SK-N-SH treated with all-trans-retinoic acid at 6 μM for 48 hours (cell line): ENCODE measurements at places on chromosomes 7 and 10.

DNA sequence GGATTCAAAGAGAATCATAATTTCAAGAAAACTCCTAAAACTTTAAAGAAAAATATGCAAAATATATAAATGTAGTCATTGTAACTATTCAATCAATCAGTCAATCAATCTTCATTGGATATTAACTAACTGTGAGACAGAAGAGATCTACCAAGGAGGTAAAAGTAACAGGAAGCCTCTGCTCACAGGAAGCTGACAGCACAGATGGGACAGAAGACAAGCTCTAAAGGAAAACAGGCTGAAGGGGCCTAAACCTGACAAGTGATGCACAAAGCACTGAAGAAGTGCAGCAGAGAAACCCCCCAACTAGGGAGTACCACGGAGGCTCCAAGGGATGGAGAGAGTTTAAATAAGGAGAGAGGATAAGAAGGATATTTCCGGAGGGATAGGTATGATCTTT is 173.0 kb downstream of the SKAP2 start:
- ATAC-seq, result no peak

DNA sequence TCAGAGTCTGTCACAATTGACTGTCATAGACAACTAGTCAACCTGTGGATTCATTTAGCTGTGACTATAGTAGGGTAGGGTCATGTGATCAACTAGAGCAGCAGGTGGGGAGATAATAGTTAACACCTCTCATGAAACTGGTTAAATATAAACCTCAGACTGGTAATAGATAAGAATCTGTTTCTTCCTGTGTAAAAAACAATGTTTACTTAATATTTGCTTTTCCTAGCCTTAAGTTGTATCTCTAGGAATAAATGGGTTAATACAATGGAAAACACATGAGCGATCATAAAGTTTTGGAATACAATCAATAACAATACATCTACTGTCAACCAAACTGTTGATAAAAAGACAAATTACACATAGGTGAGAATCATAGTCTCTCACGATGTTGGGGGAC is 43.4 kb upstream of the ITGB8 start:
- no peak for ATAC-seq

DNA sequence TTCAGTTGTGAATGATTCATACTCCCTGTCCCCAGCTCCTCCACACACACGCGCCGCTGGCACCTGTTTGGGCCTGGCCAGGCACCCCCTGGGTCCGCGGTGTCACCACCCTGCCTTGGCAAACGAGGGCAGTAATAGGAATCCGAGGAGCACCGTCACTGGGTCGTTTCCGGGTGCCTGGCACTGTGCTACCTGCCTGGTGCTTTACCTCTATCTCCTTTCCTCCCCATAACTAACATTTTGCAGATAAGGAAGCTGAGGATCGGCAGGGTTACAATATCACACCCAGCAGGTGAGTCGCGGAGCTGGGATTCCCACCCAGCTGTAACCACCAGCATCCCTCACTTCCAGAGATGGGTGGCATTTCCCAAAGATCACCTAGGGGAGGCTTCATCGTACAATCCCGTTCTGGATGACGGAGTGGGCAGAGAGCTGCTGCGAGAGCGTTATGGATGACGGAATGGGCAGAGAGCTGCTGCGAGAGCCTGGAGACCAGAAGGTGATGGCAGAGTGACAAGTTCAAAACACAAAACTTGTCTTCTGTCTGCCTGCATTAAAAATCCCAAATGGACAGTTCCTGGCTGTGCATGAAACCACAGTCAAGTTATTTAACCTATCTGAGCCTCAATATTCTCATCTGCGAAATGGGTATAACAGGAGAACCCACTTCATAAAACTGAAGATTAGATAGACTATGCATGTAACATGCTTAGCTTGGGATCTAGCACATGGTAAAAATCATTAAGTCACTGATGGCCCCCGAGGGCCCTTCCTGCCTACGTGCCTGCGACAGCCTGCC is 1.1 kb upstream of the HSPA12A start:
- no peak for ATAC-seq

GRCh38 chr7:92608380-92609322 is 18.5 kb upstream of the FAM133B start:
- no peak for ATAC-seq

GRCh38 chr10:72045586-72045985 is 42.8 kb downstream of the SPOCK2 start:
- no peak for ATAC-seq

DNA sequence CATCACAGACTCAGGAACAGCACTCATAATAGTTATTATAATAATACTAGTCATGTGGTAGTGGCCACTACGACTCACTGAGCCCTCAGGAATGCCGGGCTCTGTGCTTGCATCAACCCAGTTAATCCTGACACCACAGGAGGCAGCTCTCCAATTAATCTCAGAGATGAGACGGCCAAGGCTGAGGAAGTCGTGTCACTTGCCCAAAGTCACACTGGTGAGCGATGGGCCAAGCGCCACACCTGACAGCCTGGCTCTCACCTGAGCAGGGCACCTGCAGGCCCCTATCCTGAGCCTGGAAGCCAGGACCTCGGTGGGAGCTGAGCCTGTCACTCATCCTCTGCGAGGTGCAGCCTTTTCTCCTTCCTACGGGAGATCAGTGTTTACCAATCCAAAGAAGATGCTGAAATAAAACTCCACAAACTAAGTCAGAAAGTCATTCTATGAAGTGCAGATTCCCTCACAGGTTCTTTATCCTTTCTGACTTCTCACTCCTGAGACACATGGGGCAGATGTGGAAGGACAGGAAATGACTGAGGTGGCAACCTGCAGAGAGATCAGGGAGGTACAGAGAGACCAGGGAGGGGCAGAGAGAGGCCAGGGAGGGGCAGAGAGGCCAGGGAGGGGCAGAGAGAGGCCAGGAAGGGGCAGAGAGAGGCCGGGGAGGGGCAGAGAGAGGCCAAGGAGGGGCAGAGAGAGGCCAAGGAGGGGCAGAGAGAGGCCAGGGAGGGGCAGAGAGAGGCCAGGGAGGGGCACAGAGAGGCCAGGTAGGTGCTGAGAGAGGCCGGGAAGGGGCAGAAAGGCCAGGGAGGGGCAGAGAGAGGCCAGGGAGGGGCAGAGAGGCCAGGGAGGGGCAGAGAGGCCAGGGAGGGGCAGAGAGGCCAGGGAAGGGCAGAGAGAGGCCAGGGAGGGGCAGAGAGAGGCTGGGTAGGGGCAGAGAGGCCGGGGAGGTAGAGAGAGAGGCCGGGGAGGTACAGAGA is 38.5 kb downstream of the VIPR2 start:
- no peak for ATAC-seq

- ATAC-seq, result no peak
Measured at GRCh38 chr7:90843472-90843871, 247.4 kb downstream of the CDK14 start.

GRCh38 chr7:93242106-93242505 is 9.9 kb downstream of the VPS50 start:
- no peak for ATAC-seq

GRCh38 chr10:128657548-128657947 is 531.3 kb upstream of the MKI67 start:
- ATAC-seq, result no peak

- ATAC-seq, result no peak
Measured at GRCh38 chr10:59748834-59749233, 4.4 kb downstream of the MRLN start.

- ATAC-seq, result no peak
Measured at GRCh38 chr7:8387551-8388256, 45.7 kb upstream of the NXPH1 start.

DNA sequence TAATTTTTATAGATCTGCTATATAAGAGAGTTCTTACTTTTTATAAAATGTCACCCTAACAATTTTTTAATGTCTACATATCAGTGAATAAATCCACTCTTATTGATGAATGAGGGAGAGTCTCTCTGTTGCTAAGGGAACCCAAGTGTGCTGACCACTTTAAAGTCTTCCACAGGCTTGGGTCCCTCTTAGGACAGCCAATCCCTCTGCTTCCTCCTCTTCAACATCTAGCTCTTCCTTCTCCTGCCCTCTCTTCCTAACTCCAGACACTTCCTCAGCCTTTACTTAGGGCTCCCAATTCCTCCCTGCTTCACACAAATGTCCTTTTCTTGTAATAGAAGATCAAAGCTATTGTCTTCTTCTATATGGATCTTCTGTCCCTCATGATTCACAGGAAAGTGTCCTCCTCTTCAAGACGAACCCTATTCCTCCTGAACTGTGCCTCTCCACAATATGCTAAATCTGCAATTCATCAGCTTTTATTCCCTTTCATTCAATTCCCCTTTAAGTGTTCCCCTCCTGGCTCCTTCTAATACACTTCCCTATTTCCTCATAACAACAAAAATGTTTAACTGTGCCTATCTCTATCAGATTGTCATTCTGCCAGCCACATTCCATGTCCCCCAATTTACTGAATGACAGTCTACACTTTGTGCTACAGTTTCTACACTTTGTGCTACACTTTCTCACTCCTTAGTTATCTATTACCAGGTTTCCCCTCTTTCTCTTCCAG is 37.7 kb downstream of the CDK6 start:
- peak; percentile 31 for ATAC-seq

GRCh38 chr10:67819768-67820204 is 18.2 kb downstream of the DNAJC12 start:
- ATAC-seq, result no peak

DNA sequence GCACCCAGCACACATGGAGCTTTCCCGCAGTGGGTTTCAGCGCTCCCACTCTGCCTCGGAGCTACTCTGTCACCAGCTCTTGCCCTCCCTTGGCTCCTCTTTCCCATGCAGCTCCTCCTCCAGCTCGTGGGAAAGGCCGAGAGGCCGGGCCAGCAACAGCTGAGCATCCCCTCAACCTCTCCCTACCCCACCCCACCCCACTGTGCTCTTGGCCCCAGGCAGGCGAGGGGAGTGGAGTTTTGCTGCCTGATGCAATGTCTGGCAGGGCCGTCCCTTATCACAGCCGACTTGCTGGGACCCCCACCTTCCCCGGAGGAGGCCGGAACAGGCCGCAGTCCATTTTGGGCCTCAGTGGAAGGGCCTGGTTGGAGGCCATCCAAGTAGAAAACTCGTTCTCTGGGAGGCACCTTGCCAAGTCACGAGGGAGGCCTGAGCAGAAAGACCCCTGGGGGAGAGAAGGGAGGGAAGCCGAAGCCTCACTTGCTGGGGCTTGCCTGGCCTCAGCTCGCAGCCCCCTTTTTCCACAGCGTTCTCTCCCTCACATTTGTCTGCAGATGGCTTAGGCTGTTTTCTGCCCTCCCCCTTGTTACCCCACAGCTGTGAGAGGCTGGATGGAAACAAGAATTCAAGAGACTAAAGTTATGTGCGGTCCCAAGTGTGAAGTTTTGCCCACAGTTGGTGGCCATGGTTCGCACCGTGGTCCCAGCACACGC is 35.3 kb downstream of the CHST3 start:
- peak; percentile 71 for ATAC-seq

- ATAC-seq, result no peak
Measured at GRCh38 chr7:3561932-3562331, 260.9 kb downstream of the SDK1 start.

DNA sequence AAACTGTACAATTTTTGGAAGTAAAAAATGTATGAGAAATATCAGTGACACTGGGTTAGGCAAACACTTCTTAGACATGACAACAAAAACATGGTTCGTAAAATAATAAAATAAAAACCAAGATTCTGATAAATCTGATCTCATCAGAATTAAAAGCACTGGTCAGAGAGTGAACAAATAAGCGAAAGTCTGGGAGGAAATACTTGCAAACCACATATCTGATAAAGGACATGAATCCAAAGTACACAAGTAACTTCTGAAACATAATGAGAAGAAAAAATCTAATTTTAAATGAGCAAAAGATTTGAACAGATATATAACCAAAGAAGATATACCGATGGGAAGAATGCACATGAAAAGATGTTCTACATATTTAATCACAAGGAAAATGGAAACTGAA is 91.5 kb downstream of the RTKN2 start:
- ATAC-seq, result no peak

GRCh38 chr10:48701941-48702340 is 17.3 kb downstream of the WDFY4 start:
- ATAC-seq, result no peak

- ATAC-seq, result peak; percentile 59; the same call in 2 of the 3 replicates
Measured at GRCh38 chr7:46191776-46192175, 270.7 kb upstream of the IGFBP3 start.

GRCh38 chr10:128099901-128100300 is 26.3 kb downstream of the MKI67 start:
- ATAC-seq, result no peak

DNA sequence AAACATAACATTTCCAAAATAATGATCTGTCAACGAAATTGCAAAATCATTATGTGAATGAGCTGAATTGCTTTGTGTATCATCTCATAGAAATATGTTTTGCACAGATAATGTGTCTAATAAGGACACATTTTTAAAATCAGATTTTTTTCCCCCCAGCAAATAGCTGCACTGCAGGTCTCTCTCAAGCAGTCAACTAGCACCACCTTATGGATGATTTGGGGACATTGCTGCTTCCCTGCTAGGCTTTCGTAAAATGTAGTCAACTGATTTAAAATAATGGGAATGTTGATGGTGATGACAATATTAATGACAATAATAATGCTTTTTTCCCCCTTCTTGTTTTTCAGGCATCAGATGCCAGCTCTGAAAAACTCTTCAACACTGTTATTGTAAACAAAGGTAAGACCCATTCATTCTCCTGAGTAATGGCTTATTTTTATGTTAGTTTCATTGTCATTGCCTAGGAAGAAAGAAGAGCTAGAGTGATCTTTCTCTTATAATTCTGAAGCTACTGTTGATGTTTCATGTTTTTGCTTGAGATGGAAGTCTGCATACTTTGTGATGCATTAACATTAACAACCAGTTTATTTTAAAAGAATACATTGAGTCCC is 433.6 kb upstream of the GALNT17 start:
- peak; percentile 17; the same call in 2 of the 3 replicates for ATAC-seq

- ATAC-seq, result no peak; the same call in none of the 3 replicates
Measured at GRCh38 chr7:22268884-22269421, 88.0 kb downstream of the RAPGEF5 start.

- no peak for ATAC-seq
Measured at GRCh38 chr10:78062296-78062695, 28.6 kb downstream of the RPS24 start.

DNA sequence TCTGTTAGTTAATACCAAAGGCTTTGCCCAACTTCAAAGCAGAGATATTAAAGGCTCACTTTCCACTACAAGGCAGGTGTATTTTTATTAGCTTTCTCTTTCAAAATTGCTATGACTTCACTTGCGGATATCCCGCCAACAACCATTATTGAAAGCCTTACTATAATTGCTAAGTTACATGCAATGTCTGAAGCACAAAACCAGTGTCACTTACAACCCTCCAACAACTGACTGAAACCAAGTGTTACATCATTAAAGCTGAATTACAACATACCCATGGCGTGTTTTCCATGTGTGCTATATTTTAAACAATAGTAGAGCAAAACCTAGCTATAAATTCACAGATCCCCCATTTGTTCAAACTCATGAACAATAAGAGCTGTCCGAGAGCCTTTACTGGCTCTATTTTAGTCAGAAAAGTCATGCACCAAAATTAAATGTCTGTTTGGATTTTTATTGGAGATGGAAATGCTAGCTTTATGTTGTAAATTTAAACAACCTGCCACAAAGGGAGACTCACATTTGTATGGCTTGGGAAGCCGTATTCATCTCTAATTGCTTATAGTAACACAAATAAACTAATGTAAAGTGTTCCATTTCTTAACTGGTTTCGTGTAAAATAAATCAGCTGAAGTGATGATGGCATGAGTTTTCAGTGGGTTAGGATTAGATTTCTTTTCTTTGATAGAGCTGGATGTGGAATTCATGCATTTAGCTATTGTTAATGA is 227.1 kb downstream of the AGMO start:
- ATAC-seq, result no peak

GRCh38 chr10:2201534-2202099 is 464.3 kb upstream of the ADARB2 start:
- ATAC-seq, result no peak
